AG08395 (cell line): ENCODE measurements at places on chromosomes 2 and 18.

GRCh38 chr2:142673836-142674235 lies 203.6 kb upstream of the KYNU start:
- DNase-seq, result no peak

- peak; percentile 60 for DNase-seq
Measured at GRCh38 chr2:96556441-96557330, 20.1 kb downstream of the ARID5A start.

DNA sequence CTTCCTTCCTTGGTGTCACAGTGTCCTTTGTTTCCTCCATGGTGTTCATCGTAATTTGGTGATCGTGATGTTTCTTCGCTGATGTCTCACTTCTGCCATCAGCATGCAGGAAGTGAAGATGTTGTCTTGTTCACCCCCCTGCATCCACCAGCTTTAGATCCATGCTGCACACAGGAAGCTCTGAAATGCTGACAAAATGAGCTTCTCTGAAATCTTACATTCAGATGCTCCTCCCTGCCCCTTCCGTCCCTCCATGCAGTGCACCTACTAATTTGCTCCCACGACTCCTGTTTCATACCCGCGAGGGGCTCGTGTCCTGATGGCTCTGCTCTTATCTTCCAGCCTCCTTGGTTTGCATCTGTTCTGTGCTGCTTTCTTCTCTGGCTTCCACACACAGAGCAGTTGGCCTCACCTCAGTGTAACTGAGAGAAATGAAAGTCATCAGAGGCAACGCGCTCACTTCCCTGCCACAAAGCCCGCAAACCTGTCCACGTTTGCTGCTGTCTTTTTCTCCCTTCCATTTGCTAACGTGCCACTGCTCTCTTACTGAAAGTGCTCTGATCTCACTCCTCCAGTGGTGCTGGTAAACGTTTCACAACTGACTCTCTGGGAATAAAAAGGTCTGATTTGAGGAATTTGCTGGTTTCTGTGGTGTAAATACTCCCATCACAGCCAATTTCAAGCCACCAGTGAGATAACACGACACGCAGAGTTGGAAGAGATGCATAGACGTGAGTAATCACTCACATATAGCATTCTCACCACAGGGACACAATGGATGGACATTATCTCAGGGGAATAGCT lies 41.0 kb upstream of the MGAT4A start:
- no peak for DNase-seq

DNA sequence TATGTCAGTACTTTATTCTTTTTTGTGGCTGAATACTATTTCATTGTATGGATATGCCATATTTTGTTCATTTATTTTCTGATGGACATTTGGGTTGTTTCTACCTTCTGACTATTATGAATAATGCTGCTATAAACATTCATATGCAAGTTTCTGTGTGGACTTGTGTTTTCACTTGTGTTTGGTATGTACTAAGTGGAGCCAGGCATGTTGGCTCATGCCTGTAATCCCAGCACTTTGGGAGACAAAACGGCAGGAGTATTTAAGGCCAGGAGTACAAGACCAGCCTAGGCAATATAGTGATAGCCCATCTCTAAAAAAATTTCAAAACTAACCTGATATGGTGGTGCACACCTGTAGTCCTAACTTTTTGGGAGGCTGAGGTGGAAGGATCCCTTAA lies 23.3 kb downstream of the MARCHF7 start:
- no peak for DNase-seq

DNA sequence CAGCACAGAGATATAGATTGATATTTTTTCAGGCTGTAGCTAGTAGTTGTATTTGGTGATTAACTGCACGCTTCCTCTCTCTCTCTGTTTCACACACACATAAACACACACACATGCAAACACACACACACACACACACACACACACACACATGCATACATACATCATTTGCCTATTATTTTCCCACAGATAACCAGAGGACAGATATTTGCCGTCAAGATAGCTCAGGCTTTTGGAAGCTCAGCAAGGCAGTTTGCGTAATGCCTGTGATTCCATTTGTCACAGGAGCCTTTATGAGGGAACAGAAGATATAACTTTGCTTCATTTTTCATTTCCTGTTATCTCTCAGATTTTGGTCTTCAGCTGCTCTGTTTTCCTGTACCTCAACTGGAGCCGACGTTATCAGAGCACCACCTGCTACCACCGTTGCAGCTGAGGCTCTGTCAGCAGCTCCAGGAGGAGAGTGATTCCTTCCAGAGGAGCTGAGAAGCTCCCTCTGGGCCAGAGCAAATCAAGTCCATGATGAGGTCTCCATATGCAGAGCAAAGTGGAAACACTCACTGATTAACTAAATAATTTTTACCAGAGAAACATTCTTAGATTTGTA lies 341.9 kb upstream of the PIK3C3 start:
- no peak for DNase-seq

DNA sequence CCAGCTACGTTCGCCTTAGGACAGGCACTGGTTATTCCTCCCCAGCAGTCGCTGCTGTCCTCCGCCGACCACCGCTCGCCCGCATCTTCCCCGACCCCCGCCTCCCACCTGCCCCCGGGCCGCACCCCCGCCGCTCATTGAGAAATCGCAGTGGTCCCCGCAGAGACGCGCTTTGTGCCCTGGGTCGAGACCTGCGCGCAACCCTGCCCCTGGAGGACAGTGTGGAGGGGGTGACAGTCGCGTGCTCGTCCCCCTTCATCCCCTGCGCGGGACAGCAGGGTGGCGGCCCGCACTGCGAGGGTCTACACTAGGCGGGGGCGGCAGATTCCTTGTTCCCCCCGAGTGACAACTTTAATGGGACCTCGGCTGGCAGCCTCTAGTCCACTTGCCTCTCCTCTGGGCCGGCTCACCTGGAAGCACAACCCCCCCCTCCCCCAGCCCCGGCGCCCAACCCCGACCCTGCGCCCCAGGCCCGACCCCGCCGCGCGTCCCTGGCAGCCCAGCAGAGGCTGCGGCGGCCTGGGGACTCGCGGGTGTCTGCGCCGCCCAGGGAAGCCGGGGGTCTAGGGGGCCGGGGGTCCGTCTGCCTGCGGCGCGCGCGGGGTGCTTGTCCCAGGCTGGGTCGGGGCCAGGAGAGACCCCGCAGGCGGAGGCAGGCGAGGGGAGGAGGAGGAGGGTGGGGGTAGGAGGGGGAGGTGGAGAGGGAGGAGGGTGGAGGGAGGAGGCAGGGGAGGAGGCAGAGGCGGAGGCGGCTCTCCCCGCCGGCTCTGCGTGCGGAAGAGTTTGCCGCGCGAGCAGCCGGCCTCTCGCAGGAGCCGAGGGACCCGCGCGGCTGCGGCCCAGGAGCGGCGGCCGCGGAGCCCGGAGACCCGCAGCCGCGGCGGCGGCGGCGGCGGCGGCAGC lies at the start of gene NPAS2:
Gene NPAS2 (plus strand): TSS at position 770 of the 903 bp plus-strand sequence. CDS start 84,616 bp downstream, outside the sequence.
- peak; percentile 53 for DNase-seq
